Stimulated activated CD4-positive, alpha-beta T cell treated with anti-CD3 and anti-CD28 coated beads, Interleukin-2, amount 100 ng/mL, for 24 hours (primary cell): ENCODE measurements at places on chromosomes 7 and 10.
A peak's percentile ranks its signal among the peaks of the same experiment; 100 is the strongest.

DNA sequence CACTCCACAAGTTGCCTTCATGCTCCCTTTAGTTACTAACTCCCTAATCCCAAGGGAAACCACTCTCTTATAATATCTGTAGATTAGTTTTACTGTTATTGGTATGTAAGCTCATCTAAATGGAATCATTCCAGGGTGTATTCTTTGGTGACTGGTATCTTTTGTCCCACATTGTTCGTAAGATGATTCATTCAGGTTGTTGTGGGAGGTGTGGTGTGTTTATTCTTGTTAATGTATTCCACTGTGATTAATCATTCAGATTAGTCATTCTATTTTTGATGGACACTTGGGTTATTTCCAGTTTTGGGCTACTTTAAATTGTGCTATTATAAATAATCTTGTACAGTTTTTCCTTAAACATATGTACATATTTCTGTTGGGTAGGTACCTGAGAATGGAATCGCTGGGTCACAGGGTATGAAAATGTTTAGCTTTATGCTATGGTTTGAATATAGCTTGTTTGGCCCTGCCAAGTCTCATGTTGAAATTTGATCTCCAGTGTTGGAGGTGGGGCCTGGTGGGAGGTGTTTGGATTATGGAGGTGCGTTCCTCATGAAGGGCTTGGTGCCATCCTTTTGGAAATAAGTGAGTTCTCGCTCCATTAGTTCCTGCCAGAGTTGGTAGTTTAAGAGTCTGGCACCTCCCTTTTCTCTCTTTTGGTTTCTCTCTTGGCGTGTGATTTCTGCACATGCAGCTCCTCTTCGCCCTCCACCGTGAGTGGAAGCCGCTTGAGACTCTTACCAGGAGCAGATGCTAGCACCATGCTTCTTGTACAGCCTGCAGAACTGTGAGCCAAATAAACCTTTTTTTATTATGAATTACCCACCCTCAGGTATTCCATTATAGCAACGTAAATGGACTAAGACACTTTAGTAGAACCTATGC is 13.8 kb downstream of the BTRC start:
- peak; percentile 24 for DNase-seq

- DNase-seq, result no peak
Measured at GRCh38 chr10:62354916-62355315, 19.3 kb upstream of the ZNF365 start.

GRCh38 chr7:37718585-37718984 is 35.0 kb downstream of the GPR141 start:
- no peak for DNase-seq

DNA sequence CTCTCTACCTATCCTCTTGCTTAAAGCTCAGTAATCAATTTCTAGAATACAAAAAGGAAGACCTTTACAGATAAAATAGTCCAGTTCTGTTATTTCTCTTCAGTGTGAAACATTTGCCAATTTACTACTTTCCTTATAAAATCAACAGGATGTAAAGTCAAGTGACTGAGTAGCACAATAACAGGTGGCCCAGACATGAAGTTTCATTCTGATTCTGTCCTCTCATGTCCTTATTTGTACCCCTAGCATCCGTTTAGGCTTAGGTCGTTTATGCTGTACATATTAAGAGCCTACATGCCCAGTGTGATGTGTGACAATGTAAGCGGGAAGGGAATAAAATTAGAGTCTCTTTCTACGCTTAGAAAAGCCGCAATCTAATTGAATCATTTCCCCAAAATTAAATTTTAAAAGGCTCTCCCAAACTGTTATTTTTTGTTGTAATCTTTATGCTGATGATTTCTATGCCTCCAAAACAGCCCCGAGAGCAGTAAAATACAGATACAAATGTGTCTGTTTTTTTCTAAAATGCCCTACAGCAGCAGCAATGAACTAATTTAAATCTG is 29.1 kb downstream of the EPC1 start:
- no peak for DNase-seq

DNA sequence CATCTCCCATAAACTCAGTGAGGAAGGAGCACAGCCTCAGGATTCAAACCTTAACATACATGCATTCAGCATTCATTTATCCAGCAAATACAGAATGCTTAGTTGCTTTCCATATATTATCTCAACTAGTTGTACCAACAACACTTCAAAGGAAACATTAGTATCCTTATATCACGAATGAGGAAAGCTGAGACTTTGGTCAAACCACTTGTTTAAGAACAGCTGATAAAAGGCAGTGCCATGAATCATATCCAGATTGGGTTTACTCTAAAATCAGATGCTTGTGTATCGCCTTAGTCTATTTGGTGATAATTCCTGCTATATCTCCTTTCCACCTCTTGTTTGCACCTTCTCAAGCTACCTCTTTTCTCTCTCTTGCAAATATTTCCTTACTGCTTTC is 1.9 kb upstream of the CPED1 start:
- DNase-seq, result no peak

DNA sequence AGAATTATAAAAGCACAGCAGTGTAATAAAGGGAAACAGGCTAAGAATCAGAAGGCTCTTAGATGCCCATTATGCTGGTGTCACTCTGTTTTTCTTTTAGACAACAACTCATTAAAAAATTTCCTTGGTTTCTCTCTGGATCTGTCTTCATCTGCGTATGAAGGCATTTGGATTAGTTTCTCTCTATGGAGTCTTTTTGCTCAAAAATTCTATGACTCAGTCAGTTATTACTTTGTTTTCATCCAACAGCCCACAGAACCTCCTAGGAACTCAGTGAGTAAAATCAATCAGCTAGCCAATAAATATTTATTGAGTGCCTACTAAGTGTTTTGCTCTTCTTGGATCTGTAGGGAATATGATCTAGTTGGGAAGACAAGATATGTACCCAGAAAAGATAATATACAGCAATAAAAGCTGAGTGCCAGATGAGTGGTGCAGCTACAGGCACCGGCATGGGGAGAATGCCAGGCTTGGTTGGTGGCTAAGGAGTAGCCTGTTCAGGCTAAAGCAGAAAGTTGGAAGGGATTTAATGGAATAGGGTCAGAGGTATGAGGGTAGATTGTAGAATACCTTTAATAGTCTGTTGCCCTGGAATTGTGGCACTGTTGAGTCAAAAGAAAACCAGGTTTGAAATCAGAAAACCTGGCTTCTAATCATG is 156.2 kb downstream of the LRRC4 start:
- DNase-seq, result no peak

DNA sequence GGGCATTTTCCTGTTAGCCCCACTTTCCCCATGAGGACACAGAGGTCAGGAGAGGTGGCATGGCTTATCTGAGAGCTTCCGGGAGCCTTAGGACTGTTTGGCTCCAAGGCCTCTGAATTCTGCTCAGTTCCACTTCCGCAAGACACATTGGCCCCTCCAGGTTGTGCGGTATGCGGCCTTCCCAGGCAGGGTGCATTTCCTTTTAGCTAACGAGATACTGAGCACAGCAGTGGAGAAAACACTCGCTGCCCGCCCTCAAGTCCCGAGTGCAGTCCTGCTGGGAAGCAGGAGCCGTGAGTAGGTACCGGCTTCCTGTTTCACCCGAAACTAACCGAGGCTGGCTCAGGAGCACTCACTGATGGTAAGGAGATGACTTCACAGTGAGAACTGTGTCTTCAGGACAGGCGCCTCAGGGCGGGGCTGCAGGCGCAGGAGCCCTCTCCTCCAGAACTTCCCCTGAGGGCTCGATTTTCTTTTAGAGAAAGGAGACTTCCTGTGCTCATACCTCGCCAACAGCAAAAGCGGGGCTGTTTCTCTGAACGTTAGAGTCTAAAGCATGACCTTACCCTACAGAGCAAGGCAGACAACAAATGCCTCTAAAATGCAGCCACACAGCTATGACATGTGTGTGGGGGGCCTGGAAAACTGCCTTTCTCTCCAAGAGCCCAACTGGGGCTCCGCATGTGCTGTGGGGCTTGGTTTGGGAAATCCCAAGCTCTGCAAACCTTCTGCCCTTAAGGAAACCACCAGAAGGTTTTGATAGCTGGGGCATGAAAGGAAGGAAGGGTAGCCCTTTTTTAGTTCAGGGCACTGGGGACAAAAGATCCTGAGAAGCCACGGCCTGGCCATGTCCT is 25.9 kb downstream of the RGS10 start:
- DNase-seq, result peak; percentile 67
